ENCODE measurements at places on chromosomes 11 and 22.
A peak's percentile ranks its signal among the peaks of the same experiment; 100 is the strongest.

DNA sequence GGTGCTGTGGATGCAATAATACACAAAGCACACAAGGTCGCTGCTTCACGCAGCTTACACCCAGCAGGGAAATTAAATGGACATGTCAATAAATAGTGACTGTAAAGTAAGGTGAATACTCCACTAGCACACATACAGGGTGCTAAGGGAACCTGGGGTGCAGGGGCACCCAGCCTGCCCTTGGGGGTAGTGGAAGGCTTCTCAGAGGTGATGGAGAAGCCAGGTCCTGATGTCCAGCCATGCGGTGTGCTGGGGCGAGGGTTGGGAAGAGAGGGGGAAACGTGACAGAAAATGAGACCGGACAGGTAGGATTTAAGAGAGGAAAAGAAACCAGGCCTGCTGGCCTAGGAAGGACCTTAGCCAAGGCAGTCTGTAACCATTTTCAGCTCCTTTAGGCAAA lies 200.5 kb downstream of the GRIK4 start:
- DNase-seq: no peak

GRCh38 chr11:33895752-33896137 lies 3.9 kb upstream of the LMO2 start:
- DNase-seq: no peak

DNA sequence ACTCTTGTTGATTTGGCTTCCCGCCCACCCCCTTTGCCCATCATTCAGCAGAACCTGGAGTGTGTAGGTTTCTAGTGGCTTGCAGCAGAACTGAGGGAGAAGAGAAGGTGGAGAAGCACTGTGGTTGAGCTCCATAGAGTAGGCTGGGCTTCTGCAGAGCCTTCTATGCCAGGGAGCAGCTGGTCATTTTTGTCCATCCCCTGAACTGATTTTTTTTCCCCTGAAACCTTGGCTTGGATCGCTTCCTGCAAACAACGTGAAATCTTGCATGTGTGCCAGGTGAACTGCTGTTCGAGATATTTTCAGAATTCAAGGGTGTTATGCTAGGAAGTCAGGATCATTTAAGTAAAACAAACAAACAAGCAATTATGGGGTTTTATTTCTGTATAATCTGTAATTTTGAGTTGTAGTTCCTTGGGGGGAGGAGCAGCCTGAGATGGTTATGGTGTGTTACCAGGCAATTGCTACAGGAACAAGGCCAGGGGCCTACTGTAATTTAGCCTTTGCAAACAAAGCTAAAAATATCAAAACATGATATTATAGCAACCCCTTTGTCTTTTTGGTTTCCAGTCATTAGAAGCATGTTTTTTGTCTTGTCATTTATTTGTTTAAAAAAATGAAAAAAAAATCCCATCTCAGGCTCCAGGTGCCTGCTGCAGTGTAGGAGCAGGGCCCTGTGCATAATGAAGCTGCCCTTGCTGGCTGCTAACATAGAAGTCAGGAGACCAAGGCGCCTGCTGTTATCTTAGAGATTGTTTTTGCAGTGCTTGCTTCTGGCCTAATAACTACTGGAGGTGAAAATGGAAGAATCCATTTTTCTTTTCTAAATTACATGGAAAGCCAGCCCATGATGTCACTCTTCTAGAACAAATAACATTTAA lies 152.4 kb upstream of the TTC12 start:
- no peak for DNase-seq

DNA sequence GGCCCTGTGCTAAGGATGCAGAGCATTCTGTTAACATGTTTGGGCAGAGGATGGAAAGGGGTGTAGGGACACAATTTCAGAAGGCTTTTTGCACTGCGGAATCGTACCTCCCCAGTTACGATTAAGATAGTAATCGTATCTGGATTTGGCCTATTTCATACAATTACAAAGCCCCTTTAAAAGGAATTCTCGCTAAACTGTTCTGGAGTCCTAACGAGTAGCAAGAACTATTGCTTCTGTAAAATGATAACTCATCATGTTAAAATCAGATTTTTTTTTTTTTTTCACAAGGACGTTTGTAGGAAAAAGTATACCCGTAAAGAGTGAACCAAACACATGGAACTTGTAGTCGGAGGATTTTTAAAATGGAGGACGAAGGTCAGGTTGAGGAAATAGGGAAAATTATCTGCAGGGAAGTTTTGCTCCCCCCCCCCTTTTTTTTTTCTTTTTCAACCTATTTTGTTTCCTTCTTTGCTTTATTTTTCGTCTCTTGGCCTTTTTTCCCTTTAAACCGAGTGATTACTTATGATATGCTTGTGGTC lies 934 bp downstream of the HSD17B12 start:
- no peak for DNase-seq

- no peak for DNase-seq
Measured at GRCh38 chr11:90309693-90310092, 86.8 kb upstream of the CHORDC1 start.

DNA sequence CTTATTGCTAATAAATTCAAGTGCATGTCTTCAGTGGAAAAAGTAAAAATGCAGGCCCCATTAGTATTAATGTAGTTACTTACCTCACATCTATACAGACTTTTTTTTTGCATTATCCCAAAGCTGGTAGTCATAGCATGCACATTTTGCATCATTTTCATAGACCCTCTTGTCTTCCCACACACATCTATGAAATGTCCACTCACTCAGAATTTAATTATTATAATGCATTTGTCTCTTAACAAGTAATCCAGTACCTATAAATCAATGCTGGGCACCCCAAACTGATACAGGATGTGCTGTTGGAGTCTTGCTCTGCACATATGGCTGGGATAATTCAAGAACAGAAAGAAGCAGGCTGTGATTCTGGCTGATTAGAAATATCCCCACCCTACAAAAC lies 370.4 kb upstream of the FAT3 start:
- no peak for DNase-seq

DNA sequence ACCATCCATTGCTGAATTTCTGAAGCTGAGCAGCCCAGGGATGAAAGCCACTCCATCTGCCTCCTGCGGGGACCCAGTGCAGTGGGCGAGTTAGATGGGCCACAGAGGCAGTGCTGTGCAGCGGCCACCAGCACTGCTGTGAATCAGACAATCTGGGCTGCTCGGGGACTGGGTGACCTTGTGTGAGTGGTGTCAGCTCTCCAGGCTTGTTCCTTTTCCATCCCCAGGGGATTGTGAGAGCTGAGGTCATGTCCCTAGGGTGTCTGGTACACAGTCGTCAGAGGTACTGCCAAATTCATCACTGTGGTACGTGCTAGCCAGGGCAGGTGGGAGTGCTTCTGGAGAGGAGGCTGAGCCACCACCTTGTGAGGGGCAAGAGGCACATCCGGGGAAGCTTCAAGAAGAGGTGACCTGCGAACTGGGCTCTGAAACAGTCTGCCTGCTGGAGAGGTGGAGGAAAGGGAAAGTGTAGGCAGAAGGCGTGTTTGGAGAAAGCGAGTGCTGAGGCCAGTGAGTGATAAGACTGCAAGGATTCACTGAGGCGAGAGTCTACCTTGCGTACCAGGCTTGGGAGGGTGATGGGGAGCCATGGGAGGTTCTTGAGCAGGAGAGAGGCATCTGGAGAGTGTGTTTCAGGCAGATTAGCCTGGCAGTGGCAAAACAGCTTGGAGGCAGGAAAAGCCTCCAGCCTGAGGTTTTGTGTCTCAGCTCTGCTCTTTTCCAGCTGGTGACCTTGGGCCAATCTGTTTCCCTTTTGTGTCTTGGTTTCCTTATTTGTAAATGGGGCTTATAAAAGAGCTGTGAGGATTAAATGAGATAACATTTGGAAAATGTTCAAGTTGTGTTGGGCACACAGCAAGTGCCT lies 22.7 kb downstream of the CACNA1I start:
- DNase-seq: no peak

DNA sequence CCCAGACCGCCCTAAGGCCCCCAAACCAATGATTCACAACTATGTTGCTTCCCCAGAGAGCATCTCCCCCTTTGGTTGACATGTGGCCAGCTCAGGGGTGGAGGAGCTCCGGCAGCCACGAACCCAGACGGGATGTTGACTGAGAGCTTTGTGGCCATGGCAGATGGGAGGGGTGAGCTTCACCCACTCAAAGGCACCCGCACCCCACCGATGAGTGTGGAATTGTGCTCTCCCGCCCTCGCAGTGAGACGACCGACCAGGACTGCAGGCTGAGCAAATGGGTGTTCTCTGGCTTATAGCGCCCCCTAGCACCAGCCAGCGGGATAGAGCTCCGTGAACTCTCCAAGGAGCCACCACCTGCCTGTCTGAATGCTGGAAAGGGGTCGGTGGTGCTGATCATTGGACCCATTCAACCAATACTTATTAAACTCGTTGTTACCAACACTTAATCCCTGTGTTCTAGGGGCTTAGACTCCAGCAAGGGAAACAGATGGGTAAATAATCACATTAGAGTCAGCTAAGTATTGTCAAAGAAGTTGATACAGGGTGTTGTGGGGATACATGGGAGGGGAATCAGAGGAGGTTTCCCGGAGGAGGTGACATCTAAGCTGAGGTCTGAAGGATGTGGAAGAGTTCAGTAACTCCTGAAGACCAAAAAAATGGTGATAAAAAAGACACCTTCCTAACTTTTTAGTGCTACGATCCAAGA lies 4.5 kb upstream of the TIMP3 start:
- DNase-seq: peak; percentile 92

DNA sequence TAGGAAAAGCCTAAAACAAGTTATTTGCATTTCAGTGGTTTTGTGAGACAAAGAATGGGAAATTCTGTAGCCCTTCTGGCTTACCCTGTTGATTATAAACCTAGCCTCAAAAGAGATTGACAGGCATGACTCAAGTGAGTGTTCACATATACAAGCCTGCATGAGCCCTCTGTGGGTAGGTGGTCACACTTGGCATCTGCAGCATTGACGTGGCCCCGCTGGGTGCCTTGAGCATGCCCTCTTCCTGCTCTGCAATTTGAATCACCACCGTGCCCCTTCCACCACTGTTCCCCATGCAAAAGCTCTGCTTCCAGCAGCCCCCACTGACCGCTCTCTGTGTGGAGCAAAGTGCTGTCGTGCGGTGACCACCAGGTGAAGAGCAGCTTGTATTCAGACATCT lies 21.0 kb upstream of the ADSL start:
- DNase-seq: no peak

DNA sequence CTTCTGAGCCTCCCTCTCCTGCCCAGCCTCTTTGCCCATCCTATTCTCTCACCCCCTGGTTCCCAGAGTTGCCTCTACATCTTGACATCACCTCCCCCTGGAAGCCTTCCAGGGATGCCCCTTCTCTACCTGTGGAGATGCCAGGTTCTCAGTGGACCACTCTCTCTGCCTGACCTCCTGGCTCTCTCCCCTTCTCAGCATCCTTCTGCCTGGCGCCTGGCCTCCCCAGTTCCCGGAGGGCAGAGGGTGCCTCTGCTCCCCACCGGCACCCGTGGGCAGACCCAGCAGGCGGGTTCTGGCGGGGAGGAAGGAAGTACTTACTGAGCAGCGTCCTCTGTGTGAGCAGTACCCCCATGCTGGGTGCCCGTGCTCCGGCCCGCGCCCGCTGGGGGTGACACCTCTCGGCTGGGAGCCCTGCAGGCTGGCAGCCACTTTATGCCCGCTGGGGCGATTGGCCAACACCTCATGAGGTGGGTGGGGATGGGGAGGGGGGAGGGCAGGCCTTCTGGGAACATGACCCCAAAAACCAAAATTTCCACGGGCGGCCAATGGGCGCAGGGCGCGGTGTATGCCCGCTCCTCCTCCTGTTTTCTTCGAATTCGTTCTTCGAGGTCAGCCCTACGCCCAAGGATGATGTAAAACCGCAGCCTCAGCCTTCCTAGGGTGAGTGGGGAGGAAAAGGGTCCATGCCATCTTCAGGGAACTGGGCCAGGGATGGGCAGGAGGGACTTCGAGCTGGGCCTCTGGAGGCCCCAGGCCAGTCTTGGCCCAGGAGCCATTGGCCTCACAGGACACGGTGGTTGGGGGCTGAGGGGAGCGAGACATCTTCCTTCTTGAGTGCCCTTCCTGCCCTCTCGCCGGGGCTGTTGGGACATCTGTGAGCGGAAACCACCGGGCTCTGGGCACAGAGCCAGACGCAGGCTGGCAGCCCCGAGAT lies at the start of gene OSM:
OSM (minus strand) TSS at position 407 of the 937 bp plus-strand sequence; CDS start at position 355, 52 bp downstream.
- DNase-seq: no peak

GRCh38 chr22:17233348-17234043 lies 14.3 kb upstream of the ADA2 start:
- no peak for DNase-seq

- DNase-seq: no peak
Measured at GRCh38 chr11:95605271-95605940, 184.2 kb downstream of the FAM76B start.

DNA sequence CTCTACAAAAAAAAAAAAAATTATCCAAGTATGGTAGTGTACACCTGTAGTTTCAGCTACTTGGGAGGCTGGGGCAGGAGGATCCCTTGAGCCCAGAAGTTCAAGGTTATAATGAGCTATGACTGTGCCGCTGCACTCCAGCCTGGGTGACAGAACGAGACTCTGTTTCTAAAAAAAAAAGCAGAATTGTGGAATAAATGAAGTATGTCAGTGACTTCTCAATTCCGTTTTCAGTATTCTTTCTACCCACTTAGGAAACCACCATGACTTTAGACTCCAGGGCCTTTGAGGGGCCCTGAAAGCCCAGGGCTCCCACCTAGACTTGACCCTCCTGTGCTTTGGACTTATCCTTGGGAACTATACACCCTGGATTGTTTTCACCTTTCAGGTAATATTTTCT lies 6.5 kb upstream of the NUP160 start:
- DNase-seq: no peak

DNA sequence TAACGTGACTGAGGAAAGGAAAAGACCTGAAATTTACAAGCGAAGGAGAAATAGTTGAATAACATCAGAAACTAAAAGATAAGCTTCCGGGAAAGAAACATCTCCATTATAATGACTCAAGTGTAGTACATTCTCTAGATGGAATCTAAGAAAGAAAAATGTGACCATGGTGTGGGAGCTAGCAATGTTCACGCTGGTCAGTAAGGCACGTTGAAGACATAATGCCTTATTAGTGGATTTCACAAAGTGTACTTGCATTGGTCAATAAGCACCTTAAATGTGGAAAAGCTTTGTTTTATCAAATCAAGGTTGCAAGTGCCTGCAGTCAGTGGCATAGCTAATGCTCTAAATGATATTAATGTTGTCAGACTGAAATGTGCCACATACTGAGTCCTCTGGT lies 2.8 kb upstream of the LARGE1 start:
- peak; percentile 55 for DNase-seq

- peak; percentile 12 for DNase-seq
Measured at GRCh38 chr22:31243339-31244045, 31.4 kb downstream of the LIMK2 start.

- DNase-seq: no peak
Measured at GRCh38 chr11:101931692-101932091, 15.4 kb upstream of the ANGPTL5 start.

- peak; percentile 79 for DNase-seq
Measured at GRCh38 chr11:45021692-45022141, 71.0 kb upstream of the TP53I11 start.

- peak; percentile 29 for DNase-seq
Measured at GRCh38 chr22:39959640-39960447, at the start of gene TMA7B. TSS of gene TMA7B (plus strand) at chr22:39960397. CDS start at chr22:39964375, 3,978 bp downstream.

DNA sequence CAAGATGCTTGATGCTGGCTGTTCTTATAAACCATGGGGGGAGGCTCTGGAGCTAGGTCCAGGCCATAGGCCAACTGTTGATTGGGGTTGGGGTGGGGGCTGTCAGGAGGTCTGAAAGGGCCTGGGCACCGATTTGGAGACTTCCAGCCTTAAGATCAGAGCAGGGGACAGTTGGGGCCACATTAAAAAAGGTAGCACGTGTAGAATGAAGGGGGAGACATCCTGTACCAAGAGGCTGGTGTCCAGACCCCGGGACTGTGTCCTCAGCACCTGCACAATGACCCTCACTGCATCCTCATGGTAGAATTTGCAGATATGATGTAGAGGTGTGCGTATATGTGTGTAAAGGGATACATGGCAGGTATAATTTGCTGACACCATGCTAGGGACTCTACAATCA lies 12.4 kb upstream of the TBX1 start:
- DNase-seq: no peak

GRCh38 chr11:111741751-111742150 lies 24.4 kb downstream of the PPP2R1B start:
- DNase-seq: no peak
